ENCODE measurements at places on chromosomes 2 and 18.

- peak; percentile 68 for DNase-seq
Observed at GRCh38 chr2:201116959-201117734, 1.2 kb downstream of the CFLAR start.

GRCh38 chr2:148552675-148553331, 91.7 kb upstream of the EPC2 start:
- DNase-seq = peak; percentile 34

- DNase-seq = no peak
Observed at GRCh38 chr2:96306370-96306769, 1.0 kb upstream of the SNRNP200 start.

DNA sequence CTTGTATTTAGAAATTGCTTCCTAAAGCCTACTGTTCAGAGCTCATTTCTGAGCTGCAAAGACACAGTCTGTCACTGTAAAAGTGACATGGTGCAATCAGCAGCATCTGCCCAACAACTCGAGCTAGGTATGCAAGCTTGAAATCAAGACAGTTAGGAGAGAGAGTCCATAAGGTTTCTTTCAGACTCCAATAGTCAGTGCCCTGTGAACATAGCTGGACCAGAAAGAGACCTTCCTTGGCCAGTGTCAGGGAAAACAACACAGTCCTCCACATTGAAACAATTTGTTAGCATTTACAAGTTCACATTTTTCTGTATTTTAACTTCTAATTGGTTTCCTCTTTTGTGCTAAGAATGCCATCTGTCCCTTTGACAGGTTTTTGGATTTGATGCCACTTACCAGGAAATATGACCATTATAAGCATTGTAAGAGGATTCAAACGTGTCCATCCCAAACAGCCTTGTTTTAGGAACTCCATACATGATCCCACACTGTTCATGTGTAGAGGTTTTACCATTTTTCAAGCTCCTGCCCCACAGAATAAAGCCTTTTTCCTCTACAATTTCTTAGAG, 8.9 kb upstream of the MYCN start:
- no peak for DNase-seq

GRCh38 chr2:121329786-121330185, 44.8 kb upstream of the TFCP2L1 start:
- no peak for DNase-seq

GRCh38 chr2:59502981-59503380, 1050.5 kb downstream of the BCL11A start:
- DNase-seq = no peak

GRCh38 chr18:12393510-12393909, 14.2 kb upstream of the PRELID3A start:
- DNase-seq = no peak

DNA sequence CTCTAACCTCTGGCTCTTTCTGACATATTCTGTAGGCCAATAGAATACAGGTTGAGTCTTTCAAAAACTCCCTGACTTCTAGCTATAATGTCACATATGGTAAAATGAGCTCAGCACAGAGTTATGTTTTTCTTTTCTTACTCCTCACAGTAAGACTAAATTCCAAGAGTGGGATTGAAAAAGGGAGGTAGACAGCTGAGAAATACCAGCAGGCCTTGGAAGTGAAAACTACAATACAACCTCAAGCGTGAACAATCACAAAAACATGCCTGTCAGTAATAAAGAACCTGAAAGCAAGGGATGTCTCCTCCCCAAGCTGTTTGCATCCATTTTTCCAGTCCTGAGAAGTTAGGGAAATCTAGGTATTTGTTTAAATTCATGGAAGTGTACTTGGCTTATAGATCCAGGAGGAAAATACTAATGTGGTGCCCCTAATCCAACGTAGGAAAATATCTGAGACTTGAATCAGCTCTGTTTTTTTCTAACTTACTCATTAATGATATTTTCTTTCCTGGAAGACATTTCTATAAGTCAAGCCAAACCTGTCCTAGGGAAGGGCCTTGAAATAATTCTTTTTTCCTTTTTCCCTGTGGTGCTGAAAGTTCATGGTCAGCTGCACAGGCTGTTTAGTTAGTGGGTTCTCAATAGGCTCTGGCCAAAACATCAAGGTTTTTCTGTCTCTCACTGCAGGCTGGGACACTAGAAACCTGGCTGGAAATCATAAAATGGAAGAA, 167.9 kb upstream of the SPATS2L start:
- no peak for DNase-seq

- no peak for DNase-seq
Observed at GRCh38 chr2:172861656-172862476, 126.2 kb downstream of the RAPGEF4 start.

DNA sequence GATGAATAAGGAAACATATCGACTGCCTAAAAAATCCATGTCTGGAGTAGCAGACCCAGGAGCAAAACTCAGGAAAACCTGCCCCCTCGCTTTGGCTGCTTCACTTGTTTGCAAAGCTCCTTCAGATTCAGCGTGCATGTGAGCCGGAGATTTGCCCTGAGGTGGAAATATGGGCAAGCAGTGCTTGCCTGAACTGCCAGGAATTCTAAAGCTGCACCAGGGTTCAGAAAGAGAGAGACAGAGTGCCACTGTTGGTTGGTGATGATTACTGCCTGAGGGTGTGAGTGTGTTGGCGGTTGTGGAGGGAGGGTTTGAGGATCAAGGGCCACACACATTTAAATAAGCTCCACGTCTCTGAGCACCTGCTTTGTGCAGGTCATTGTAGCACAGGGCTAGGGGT, 139.6 kb upstream of the RGPD4 start:
- DNase-seq = no peak

GRCh38 chr2:152678808-152679207, 38.5 kb downstream of the PRPF40A start:
- DNase-seq = no peak

- DNase-seq = no peak
Observed at GRCh38 chr2:85635011-85635410, 19.0 kb downstream of the USP39 start.

DNA sequence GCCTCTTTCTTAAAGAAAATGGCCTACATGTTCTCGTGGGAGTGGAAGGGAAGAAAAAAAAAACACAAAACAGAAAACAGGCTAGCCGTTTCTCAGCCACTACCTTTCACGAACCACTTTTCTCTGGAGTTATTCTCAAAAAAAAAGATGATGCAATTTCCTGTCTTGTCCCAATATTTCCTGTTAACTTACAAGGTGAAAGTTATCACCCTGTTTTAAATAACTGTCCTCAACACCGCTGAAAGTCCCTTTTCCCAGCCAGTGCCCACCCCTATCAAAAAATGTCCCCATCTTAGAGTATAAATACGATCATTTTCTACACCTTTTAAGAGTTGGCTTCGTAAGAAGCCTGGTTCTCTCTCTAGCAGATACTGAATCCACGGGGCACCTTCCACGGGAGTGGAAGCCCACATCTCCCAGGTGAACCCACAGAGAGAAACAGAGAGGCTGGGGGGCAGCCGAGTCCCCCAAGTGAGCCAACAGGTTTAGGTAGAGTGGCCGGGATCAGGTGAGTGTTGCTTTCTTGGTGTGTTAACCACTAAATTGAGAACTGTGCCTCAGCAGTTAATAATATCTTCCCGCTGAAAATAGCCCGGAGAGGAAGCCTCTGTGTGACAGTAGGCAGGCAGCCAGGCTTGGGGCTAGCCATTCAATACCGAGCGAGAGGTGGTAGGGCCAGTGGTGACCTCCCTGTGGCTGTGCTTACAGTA, 15.9 kb downstream of the SMAD7 start:
- DNase-seq = peak; percentile 66

GRCh38 chr2:229673676-229674075, 40.7 kb downstream of the DNER start:
- DNase-seq = no peak

DNA sequence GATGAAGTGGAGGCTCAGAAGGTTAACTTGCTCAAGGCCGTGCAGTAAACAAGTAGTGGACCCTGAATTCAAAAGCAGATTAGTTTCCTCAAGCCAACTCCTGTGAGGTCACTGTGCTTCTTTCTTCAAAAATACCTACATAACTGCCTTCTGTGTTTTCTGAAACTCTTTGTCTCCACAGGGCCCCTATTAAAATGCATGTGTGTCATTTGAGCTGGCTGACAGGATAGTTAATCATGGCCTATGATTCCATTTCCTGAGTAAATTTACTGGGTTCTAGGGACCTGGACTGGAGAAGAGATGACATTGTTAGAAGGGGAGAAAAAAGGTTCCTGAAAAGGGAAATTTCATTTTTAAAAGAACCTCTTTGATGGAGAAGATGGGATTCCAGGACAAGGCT, 12.9 kb upstream of the DTNA start:
- DNase-seq = no peak

Data from GM13977 (cell line).